NCI-H774 (cell line): ENCODE measurements at places on chromosomes 4 and X.

GRCh38 chrX:83916525-83916924 lies 55.6 kb downstream of the CYLC1 start:
- no peak for DNase-seq

GRCh38 chr4:11843927-11844326 lies 415.2 kb upstream of the HS3ST1 start:
- no peak for DNase-seq

DNA sequence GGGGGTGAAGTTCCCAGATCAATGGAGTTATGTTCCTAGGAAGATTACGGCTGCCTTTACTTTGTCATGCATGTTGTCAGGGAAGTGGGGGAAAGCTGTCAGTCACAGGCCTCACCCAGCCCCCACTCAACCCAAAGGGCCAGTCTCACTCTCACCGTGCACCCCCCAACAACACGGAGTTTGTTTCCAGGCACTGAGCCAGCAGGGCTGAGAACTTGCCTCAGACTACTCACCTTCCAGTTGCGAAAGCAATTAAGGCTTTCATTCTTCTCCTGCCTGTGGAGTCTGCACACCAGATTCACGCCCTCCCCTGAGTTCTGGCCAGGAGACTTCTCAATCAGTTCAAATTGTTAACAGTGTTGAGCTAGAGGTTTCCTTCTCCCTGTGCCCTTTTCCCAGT lies 114.3 kb downstream of the SH3BGRL start:
- DNase-seq: no peak

- no peak for DNase-seq
Observed at GRCh38 chr4:2165391-2165790, 76.5 kb downstream of the HAUS3 start.

- DNase-seq: no peak
Observed at GRCh38 chrX:120315776-120316175, 4.5 kb upstream of the TMEM255A start.

GRCh38 chrX:118455013-118455412 lies 40.6 kb upstream of the DOCK11 start:
- DNase-seq: no peak

DNA sequence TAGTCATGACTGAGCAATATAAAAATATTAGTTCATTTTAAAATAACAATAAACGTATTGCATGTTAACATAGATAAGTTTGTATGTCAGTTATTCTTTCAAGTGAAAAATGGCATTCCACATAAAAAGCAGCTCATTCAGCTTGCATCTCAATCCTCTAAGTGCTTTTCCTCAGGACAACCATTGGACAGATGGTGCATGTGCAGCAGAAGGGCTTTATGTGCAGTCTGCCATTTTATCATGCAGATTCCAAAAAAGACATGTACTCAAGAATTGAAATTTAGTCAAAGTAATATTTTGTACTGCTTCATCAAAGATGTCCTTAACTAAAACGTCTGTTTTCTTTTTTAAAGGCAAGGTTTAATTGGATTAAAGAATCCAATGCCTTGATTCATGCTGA lies 93.4 kb downstream of the RS1 start:
- no peak for DNase-seq

- DNase-seq: no peak
Observed at GRCh38 chr4:168336837-168337549, 18.4 kb upstream of the DDX60 start.

DNA sequence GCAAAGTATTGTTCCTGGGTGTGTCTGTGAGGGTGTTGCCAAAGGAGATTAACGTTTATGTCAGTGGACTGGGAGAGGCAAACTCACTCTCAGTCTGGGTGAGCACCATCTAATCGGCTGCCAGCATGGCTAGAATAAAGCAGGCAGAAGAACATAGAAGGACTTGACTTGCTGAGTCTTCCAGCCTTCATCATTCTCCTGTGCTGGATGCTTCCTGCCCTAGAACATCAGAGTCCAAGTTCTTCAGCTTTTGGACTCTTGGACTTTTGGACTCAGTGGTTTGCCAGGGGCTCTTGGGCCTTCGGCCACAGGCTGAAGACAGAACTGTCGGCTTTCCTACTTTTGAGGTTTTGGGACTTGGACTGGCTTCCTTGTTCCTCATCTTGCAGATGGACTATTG lies 15.3 kb upstream of the ENPP6 start:
- no peak for DNase-seq

DNA sequence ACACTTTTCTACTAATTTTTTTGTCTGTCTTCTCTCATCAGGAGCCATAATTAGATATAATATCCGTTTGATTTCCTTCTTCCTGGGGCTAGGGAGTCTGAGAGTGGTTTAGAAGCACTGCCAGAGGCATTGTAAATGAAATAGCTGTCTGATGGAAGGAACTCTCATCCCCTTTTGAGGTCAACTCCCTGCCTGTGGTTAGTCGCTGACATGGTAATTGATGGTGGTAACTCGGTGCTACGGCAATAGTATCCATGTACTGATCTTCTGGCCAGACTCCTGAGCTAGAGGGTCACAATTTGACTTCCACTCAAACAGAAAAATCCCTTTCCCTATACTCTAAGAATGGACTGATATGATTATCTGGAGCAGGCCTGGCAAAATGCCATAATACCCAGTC lies 108.1 kb upstream of the TRPC5 start:
- DNase-seq: no peak

DNA sequence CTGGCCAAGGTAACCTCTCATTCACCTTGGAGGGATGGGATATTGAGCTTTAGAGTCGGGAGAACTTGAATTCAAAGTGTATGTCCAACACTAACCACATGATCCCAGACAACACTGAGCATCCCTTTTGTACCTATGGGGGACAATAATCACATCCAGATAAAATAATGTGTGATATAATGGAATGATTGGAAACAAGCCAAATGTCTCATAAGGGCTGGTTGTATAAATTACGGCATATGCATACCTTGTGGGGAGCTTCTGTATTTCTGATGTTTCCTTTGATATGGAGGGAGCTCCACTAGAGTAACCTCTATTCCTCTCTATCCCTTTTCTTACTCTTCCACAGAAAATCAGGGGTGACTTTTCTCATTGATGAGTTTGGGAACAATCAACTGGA lies 40.7 kb upstream of the LDB2 start:
- no peak for DNase-seq

GRCh38 chr4:19512086-19512485 lies 739.6 kb upstream of the SLIT2 start:
- no peak for DNase-seq

DNA sequence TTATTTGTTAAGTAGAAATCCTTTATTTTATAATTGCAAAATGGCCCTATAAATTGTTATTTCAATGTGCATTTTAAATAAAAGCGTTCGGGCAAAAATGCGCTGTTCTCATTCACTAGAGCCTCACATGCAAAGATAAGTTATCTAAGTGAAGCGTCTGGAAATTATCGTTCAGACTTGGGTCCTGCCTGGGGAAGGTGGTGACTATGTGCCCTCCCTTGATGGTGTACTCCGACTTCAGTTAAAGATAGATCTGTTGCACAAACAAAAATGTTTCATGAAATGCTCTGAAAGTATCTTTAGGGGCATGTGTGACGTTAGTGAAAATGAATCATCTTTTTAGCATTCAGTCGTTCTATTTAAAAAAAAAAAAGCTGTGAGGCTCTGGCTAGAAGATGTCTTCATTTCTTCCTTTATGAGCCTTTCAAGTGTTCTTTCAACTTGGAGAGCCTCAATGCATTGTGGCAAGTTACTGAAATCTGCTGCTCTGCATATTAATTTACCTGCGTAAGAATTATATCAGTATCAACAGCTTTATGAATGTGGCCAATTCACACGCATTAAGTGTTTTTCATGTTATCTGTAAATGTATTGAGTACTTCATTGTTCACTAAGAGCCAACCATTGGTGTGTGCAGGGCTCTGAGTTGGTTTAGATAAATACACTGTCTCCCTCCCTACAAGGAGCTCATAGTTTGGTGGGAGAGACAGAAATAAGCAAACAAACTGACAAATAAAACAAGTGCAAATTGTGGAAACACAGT lies 83.0 kb downstream of the AFF1 start:
- DNase-seq: no peak

- DNase-seq: no peak
Observed at GRCh38 chrX:13386092-13386491, 66.2 kb upstream of the ATXN3L start.

- no peak for DNase-seq
Observed at GRCh38 chr4:100569196-100569595, 51.4 kb upstream of the EMCN start.

- DNase-seq: no peak
Observed at GRCh38 chrX:96576368-96576767, 108.3 kb upstream of the DIAPH2 start.

DNA sequence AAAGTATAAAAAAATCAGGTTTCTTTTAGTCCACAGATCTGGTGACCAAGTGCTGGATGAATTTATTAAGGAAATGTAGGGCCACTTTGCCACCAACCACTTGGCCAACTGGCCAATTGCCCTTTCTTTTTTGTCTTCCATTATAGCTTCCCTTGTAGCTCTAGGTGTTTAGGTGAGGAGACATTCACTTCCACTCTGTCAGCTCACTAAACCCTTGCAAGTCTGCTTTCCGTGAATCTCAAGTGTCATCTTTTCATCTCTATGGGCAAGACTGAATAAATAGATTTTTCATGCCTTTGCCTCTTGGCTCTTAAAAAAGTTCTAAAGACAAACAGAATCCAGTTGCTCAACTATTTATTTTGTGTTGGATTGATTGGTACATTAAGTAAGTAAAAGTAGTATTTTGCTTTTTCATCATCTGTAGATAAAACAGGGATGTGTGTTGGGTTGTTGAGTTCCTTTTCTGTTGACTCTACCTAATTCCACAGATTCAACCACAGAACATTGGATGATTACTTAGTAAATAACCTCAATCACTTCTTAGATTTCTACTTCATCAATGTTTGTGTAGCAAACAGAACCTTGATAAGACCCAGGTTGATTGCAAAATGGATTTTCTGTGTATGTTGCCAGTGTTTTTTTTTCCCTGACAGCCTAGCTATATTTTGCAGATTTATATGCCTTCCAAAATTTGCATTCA lies 68.1 kb upstream of the GRXCR1 start:
- DNase-seq: no peak
